ENCODE measurements at places on chromosomes 1 and 21.

GRCh38 chr1:173946380-173946921, 29.3 kb upstream of the SERPINC1 start:
- no peak for DNase-seq

DNA sequence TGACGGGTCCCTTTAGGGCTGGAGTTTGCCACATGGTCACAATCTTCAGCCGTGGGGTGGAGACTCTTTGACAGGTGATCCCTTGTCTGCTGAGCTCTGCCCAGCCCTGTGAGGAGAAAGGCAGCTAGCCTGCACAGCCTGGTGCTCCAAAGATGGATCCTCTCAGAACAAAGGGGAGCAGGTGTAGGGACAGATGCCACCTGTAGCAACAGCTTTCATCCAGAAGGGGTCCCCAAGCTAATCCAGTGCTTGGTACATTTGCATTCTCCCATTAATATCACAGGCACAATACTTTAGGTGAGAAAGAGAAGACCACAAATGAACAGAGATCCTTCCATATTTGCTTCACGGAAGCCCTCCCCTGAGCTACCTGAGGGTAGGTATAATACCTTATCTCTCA, 93.2 kb downstream of the CCDC185 start:
- DNase-seq = peak; percentile 23

DNA sequence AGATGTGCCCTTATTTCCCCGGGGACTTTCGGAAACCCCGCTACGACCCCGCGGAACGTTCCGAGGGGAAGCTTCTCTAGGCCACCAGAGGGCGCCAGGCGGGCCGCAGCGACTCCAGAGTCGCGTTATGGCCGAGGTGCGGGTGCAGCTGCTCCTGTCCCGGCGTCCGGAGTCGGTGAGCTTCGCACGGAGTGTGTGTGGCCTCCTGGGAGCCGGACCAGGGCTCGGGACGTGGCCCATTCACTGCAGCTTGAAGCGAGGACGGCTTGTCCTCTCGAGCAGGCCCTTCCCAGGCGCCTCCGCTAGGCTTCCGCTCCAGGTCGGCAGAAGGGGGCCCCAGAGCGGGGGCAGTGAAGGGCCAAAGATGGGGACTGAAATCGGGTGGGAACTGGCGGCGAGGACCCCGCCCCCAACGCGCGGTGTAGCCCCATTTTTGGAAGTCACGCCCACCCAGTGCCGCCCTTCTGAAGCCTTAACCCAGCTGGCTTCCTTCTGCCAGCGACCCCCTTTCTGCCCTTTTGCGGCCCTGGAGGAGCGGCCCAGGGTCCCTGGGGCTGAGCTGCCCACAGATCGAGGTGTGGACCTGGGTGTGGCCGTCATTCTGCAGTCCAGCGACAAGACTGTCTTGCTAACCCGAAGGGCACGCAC, at the start of gene NUDT17:
NUDT17 (plus strand) TSS at position 117 of the 648 bp plus-strand sequence; CDS start at position 128, 11 bp downstream.
- peak; percentile 77 for DNase-seq

- DNase-seq = no peak
Observed at GRCh38 chr1:34746101-34746500, 8.7 kb upstream of the GJB5 start.

- DNase-seq = no peak
Observed at GRCh38 chr1:231035799-231036198, 4.3 kb downstream of the FAM89A start.

GRCh38 chr1:168260393-168260792, 20.3 kb upstream of the TBX19 start:
- no peak for DNase-seq

DNA sequence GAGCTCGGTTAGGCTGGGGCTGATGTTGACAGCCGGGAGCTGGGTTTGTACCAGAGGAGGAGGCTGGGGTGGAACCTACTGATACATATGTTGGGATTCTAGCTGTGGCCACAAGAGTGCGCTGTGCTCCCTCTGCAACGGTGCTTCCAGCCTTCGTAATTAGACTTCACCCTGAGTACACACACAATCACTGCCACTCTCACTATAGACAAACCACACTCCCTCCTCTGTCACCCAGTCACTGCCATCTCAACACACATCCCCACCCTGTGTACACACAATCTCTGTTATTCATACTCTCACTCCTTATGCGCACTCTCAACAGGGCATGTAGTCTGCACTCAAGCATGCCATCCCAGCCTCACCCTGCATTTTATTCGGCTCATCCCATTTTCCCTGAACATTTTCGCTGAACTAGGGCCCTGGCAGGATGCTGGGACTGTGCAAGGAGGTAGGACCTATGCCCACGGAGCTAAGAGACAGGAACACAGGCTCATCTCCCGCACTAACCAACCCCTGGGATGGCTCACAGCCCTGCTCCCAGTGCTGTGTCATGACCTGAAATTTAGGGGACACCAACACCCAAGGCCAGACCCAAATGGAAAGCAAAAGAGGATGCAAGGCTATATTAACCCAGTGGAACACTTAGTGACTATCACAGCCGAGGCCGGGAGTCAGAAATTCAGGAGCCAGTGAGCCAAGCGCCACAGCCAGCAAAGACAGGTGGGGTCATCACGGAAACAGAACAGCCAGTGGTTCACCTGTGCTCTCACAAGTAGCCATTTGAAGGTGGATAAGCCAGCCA, 5.7 kb downstream of the GJB3 start:
- DNase-seq = peak; percentile 66

DNA sequence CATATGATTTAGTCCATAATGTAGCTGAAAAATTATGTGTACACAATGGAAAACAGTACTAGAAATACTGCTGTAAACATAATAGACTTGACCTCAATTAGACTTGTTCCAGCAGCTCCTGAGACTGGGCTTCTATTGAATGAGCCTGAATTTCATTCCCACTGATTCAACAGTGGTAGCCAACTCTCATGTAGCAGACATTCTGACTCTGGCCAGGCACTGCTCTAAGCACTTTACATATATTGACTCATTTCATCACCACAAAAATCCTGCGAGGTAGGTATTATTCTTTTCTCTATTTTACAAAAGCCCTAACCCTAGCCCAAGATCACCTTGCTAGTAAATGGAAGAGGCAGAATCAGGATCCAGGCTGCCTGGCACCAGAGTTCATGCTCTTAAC, 12.8 kb upstream of the CTSS start:
- no peak for DNase-seq

DNA sequence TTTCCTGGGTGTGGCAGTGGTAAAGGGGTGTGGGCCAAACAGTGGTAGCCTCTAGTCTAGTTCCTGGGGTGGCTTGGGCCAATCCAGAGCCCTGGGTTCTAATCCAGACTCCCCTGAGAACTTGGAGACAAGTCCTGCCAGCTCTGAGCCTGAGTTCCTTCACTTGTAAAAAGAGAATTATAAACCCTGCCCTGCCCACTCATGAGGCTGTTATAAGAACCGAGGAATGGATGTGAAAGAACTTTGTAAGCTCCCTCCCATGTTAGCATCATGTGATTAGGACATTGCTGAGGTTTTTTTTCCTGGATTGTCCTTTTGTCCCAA, 131.0 kb downstream of the RRAGC start:
- no peak for DNase-seq

DNA sequence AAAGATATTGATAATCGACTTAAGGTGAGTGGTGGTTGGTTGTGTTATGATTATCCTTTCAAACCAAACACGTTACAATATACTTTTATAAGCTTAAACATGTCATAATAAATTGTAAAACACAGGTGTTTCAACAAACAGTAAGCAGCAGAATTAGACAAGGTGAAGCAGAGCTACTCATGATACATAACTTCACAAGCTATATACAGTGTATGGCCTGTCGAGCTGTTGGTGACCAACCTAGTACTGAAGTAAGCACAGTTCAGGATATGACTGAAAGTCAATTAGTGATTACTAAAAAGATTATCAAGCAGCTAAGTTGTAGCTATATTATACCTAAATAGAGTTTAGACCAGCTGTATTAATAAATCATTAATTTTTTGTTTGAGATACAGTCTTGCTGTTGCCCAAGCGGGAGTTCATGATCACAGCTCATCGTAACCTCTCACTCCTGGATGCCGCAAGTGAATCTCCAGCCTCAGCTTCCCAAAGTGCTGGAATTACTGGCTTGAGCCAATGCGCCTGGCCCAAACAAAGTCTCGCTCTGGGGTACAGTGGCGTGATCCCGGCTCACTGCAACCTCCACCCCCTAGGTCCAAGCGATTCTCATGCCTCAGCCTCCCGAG, 148.1 kb downstream of the EIF4G3 start:
- no peak for DNase-seq

DNA sequence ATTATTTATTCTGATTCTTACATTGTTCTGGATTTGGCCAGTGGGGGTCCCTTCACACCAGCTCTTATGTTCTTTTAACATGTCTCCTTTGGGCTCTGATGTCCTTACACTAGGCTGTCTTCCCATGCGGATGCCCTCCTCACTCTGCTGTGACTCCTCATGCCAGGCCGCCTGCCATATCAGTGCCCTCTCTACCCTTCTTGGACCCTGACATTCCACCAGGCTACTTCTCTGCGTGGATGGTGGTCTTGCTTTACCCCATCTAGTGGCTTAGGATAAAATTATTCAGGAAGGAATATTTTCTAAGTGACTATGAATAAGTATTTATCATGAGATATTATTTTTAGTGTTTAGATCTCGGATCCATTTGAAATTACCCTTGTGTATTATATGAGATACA, 21.2 kb downstream of the ATF6 start:
- DNase-seq = no peak
